ENCODE measurements at places on chromosomes 2 and 18. TPM values are rescaled to one million over a fixed set of nuclear protein-coding genes. Genes with fewer than 3 reads are reported as not detected.

GRCh38 chr2:237276716-237277490, 137.1 kb downstream of the COL6A3 start:
- DNase-seq: no peak
- no peaks in the 10 kb centered on the region for H3K4me1 ChIP-seq

GRCh38 chr2:78780256-78780655, 245.2 kb upstream of the REG3G start:
- no peaks in the 10 kb centered on the region for H3K27me3 ChIP-seq
- no peaks in the 10 kb centered on the region for H3K36me3 ChIP-seq
- DNase-seq: no peak
- H3K4me1 ChIP-seq: no peaks in the 10 kb centered on the region
- H3K27ac ChIP-seq: no peak overlapping the region

ADAM17 gene
- total RNA-seq: 13.4 TPM

CGREF1 gene
- total RNA-seq: 9.8 TPM

DNA sequence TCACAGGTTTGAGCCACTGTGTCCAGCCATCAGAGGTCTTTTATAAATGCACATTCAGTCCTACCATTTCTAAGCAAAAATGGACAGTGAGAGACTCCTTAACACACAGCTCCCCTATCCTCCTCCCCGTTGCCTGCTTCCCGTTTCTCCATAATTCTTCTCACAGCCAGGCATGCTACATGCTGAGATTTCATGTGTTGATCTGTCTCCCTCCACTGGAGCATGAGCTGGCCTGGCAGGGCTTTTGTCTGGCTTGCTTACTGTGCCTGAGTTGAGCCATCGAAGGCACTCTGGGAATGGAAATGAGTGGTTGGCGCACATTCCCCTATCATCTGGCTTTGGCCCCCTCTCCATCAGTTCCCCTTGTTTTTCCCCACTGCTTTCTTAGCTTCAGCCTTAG, 413.5 kb downstream of the PTPRM start:
- no peaks in the 10 kb centered on the region for H3K36me3 ChIP-seq
- DNase-seq: no peak
- H3K27me3 ChIP-seq: no peaks in the 10 kb centered on the region
- no peak overlapping the region for H3K27ac ChIP-seq

TLX2 gene
- not detected for total RNA-seq

GRCh38 chr2:47751856-47752414, 31.0 kb upstream of the MSH6 start:
- peaks cover 1% of the 10 kb centered on the region for H3K36me3 ChIP-seq
- H3K4me3 ChIP-seq: no peak overlapping the region
- H3K4me1 ChIP-seq: peaks cover 5% of the 10 kb centered on the region

DNA sequence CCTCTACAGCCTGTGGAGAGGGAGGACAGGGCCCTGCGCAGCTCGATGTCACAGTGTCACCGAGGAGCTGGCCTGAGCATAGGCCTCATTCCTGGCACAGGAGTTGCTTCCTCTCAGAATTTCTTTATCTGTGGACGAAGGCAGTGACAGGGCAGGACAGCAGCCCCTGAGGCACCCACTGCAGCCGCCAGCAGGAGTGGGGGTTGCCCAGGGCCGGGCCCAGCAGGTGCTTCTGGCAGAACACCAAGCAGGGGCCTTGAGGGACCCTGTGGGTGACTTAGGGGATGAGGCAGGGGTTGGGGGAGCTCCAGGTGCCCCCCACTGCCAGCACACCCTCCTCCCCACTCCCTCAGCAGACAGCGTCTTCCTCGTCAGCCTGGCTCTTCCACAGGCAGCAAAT, 290.0 kb downstream of the PHLPP1 start:
- no peak for DNase-seq
- H3K27me3 ChIP-seq: no peaks in the 10 kb centered on the region
- H3K4me3 ChIP-seq: no peak overlapping the region
- no peaks in the 10 kb centered on the region for H3K36me3 ChIP-seq
- no peak overlapping the region for H3K27ac ChIP-seq
- no peaks in the 10 kb centered on the region for H3K4me1 ChIP-seq

- peak overlapping the region; percentile 74 for H3K27ac ChIP-seq
- H3K27me3 ChIP-seq: no peaks in the 10 kb centered on the region
- H3K36me3 ChIP-seq: peaks cover 33% of the 10 kb centered on the region
- H3K4me1 ChIP-seq: peaks cover 42% of the 10 kb centered on the region
- peak overlapping the region; percentile 92 for H3K4me3 ChIP-seq
Observed at GRCh38 chr2:39779927-39780326, 869 bp upstream of the THUMPD2 start.

GAREM1 gene
- total RNA-seq: not detected

DSC3 gene
- 0.46 TPM for total RNA-seq

GRCh38 chr2:157789933-157790511, 86.1 kb downstream of the ACVR1 start:
- no peak for DNase-seq
- peaks cover 12% of the 10 kb centered on the region for H3K4me1 ChIP-seq
- no peak overlapping the region for H3K4me3 ChIP-seq

PSMD1 gene
- 141 TPM for total RNA-seq

NR4A2 gene
- total RNA-seq: 47.7 TPM

PRKAG3 gene
- total RNA-seq: not detected

DNA sequence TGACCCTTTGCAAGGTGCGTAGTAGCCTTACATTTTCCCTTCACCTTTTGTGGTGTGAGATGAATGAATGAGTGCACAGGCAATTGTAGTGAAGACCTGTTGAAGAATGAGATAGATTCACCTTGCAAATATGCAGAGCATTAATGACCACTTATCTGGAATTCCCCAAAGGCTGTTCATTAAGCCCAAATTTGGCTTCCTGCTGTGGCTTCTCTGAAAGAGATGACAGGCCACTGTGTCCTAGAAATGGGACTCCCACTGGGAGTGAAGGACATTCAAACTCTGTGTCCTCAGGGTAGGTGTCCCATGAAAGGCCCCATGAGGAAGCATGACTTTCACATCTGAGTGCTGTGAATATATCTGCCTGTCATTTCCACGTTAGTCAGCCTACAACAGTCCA, 1821.8 kb upstream of the PIK3C3 start:
- no peaks in the 10 kb centered on the region for H3K4me1 ChIP-seq
- no peak overlapping the region for H3K4me3 ChIP-seq
- no peaks in the 10 kb centered on the region for H3K36me3 ChIP-seq
- no peak for DNase-seq

DNA sequence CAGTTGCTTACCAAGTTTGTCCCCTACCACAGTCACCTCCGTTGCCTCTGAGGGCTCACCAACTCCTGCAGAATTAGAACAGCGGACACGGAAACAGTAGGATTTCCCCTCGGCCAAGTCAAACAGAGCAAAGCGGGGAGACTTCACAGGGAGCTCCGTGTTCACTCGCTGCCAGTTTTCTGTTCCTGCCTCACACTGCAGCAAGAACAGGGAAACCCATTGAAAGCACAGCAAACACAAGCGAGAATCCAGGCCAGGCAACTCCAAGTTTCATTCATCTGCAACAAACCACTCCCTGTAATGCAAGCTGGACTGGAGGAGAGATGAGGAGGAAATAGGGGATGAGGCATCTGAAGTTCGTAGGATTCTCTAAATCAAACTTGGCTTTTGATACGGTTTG, 84.2 kb downstream of the MYOM1 start:
- H3K36me3 ChIP-seq: no peaks in the 10 kb centered on the region
- no peaks in the 10 kb centered on the region for H3K27me3 ChIP-seq
- no peak for DNase-seq
- H3K27ac ChIP-seq: no peak overlapping the region
- H3K4me3 ChIP-seq: no peak overlapping the region
